ENCODE measurements at places on chromosomes 2 and 18.

DNA sequence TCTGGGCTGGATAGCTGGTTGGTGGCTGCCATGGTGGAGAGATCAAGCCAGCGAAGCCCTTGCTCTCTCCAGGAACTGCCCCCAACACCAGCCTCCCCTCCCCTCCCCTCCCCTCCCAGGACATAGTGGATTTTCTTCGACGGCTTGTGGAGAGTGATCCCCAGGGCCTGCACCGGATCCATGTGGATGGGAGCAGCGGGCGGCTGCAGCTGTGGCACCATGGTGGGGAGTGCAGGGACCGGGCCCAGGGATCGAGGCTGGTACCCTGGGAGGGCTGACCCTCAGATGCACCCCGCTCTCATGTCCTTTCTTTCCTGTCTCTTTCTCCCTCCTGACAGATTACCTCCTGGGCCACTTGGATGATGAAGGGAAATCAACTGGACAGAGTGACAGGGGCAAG lies 7.0 kb downstream of the TTC31 start:
- no peak for DNase-seq

DNA sequence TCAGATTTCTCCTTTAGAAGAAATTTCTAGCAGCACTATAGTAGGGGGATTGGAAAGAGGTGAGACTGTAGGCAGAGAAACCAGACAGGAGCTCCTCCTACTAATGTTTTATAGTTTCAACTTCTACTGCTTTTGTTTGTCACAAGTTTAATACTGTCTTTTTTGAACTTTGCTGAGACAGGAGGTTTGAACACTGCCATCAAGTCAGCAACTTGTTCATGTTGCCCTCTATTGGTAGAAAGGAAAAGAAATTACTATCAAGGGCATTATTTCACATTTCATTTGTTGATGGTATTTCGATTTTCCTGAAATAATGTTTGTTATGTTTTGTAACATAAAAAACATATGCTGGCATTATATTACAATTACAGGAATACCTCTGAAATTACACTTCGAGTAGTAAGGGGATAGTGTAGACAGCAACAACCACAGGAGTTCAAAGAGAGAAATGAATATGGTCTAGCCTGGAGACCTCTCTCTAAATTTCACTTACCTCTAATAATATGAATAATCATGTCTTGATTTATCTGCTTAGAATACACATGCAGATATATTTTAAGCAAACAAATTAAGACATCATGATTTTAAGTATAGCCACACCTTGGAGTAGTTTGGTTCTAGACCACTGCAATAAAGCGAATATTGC lies 12.4 kb upstream of the CCDC88A start:
- peak; percentile 55 for DNase-seq

- DNase-seq, result peak; percentile 33
Observed at GRCh38 chr2:61967262-61967661, 61.8 kb downstream of the COMMD1 start.

GRCh38 chr2:12424219-12424618 lies 292.5 kb upstream of the TRIB2 start:
- peak; percentile 29 for DNase-seq

- DNase-seq, result no peak
Observed at GRCh38 chr2:223519471-223519870, 82.7 kb downstream of the SCG2 start.

DNA sequence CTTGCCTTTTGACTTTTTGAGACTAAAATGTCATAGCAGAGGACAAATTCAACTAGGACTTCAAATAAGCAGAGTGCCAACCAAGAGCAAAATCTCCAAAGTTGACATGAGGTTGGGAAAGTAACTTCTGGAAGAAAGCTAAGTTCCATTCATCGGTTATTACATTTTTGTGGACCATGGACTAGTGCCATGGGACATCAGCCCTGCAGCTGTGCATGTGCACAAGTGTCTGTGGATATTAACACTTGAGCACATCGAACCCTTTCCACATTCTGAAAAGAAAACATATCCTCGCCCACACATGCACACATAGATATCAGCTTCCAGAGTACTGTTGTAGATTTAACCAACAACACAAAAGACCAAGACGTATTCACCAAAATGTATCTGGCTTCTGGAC lies 262.6 kb downstream of the NYAP2 start:
- peak; percentile 23 for DNase-seq

- no peak for DNase-seq
Observed at GRCh38 chr2:136858656-136859055, 93.3 kb downstream of the THSD7B start.

GRCh38 chr2:98819231-98819766 lies 88.4 kb upstream of the MGAT4A start:
- no peak for DNase-seq
